Stimulated activated CD4-positive, alpha-beta T cell treated with anti-CD3 and anti-CD28 coated beads, Interleukin-12 subunit alpha, Interleukin-12 subunit beta, amount 100 ng/mL, for 4 hours (primary cell): ENCODE measurements at places on chromosomes 4 and X.

- DNase-seq, result no peak
Measured at GRCh38 chr4:138907174-138907573, 108.4 kb upstream of the NOCT start.

GRCh38 chr4:11133868-11134267 lies 294.8 kb downstream of the HS3ST1 start:
- DNase-seq, result no peak

DNA sequence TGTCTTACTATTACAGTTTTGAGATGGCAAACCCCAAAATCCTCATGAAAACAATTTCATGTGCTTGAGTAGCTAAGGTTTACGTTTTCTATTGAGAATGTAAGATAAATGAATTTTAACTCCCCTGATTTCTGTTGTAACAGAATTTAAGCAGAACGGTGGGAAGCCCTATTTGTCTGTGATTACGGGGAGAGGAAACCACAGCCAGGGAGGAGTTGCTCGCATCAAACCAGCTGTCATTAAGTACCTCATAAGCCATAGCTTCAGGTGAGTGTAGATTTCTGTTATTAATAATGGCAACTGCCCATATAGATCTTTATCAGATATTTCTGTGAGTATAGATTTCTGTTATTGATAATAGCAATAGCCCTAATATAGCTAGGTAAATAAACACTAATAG lies 44.2 kb upstream of the RHOH start:
- no peak for DNase-seq

GRCh38 chrX:132602701-132603100 lies 113.9 kb upstream of the MBNL3 start:
- no peak for DNase-seq

DNA sequence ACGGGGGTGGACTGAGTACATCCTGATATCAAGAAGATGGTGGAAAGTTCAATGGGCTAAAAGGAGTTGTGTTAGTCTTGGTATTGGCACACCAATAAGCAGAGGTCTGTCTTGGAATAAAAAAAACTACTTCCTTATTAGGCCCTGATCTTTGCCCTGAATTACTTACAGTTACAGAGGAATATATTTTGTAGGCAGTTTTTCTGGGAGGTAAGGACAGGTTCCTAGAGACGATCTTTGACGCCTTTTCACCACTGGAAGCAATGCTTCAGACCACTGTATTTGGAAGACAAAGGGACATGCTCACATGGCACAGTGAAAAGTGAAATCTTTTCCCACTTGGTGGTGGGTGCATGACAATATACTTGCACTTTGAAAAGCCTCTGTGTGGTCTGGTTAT lies 618 bp upstream of the XK start:
- no peak for DNase-seq

GRCh38 chr4:138716559-138717335 lies 298.8 kb upstream of the NOCT start:
- DNase-seq, result no peak

GRCh38 chrX:117038918-117039440 lies 576.2 kb upstream of the CT83 start:
- no peak for DNase-seq

DNA sequence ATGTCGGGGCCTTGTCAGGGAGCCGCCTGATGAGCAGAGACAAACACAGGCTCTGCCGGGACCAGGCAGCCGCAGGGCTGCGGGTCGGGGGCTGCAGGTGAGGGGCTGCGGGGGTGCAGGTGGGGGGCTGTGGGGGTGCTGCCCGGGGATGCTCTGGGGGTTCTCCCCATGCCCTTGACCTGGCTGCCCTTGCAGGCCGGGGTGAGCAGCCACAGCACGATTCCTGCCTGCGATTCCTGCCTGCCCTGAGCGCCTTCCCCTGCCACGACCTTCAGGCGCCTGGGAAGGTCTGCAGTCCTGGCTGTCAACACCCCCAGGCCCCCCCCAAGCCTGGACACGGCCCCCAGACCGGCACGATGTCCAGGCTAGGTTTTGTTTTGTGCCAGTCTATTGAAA lies 106.3 kb downstream of the FAM53A start:
- DNase-seq, result no peak

DNA sequence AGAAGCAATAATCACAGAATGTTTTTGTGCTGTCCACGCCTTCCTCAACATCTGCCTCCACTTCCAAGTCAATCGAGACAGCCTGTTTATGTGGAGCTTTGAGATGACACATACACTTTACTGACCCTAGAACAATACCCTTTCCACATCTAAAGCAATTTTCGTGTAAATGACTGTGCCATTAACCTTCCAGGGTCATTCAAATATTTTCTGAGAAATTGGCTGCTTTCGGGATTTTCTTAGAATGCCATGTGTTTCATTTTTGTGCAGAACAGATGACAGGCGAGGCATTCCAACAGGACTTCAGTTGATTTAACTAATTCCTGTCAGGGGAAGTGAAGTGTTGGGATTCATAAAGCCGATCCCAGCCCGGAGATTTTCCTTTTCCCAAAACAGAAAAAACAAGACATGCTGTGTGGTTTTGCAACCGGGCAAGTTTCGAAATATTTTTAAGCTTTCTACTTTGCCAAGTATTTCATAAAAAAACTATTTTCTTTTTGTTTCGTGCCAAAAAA lies 73.9 kb downstream of the SORBS2 start:
- no peak for DNase-seq

GRCh38 chr4:182425302-182425701 lies 182.1 kb downstream of the TENM3 start:
- no peak for DNase-seq

- DNase-seq, result no peak
Measured at GRCh38 chr4:136505020-136505419, 1027.3 kb downstream of the PCDH18 start.

DNA sequence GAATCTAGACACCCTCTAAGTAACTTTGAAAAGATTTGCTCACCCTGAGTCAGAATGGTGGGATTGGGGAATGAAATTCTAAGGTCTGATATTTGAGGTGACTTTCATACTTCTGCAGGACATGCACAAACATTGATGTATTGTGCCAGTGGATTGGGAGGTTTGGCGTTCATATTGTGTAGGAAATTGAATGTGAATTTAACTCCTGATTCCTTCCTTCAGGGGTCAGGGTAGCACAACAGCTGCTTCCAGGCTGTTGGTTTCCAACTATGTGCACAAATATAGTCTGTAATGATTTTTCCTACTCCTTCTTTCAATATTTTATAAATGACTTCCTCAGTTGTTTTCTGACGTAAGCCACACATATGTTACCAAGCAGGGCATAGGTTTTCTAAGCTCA lies 3.1 kb downstream of the IL1RAPL1 start:
- DNase-seq, result no peak

DNA sequence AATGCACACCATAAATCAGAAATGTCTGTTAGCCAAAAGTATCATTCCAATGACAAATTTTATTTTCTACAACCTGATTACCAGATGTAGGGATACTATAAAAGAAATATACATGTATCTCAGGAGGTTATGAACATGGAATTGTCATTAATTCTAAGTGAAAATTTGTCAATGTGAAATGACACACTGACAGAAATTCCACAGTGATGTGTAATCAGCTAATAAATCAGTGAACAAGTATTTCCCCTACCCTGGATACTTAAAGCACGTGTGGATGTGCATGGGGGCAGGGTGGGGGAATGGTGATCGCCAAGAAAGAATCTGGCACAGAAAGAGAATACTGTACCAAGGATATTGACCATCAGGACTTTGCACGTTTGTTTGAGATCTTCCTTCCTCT lies 123.6 kb downstream of the SH3RF1 start:
- DNase-seq, result no peak

DNA sequence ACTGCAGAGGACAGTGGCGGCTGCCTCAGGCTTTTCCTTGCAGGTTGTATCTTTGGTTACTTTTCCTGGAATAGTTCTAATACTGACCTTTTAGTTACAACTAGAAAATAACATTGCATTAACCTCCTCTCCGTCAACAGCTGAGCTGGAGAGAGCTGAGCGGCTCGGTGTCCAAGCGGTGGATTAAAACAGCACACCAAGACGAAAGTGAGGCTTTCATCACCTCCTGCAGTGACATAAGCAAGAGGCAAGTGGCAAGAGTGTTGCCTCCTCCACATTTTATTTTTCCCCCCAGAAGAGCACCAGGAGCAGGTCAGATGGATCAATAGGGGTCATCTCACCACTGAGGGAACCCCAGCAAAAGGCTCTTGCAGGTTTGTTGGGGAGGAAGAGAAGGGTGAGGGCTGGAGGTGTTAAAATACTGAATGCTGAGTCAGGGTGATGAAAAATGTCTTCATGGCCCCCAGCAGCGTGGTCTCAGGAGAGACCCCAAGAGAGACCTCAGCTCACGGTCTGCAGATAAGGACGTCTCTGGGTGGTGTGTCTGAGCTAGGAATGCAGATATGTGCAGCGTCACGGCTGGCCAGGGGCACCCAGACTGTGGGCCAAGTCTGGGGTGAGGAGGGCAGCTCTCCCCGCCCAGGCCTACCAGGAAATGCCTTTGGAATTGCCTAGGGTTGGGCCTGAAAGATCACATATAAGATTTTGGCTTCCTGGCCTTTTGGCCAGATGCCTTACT lies 50.3 kb downstream of the CASP3 start:
- DNase-seq, result no peak

DNA sequence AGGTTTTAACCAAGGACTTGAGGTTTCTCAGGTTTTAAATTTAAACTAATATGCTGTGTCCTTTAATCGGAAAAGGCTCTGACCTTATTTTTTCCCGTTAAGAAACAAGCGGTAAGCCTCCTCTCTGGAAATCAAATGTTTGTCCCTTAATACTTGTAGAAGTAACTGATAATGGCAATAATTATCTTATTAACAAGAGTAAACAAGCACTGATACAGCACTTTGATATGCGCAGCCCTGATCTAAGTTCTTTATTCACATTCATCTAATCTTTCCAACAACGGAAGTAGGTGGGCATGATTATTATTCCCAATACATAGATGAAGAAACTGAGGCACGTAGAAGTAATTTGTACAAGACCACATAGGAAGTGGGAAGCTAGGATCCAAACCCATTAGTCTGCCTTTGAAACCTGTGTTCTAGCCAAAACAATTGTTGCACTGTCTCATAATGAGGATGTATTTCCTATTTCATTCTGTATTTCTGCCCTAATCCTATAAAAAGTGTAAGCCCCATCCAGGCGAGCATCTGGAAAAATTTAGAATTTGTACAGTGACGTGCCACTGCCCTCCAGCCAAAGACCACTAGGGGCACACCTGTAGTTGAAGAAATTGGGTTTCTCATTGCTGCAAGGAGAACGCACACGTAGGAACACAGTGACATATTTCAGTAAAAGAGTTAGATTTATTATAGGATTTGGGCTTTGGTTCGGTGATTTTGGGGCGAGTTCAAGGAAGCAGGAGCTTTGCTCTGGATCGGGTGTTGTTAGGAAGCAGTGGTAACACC lies 606 bp downstream of the CXorf58 start:
- no peak for DNase-seq
